ENCODE measurements at places on chromosomes 4 and X.

GRCh38 chr4:27775156-27775555, 914.5 kb downstream of the STIM2 start:
- DNase-seq: no peak

GRCh38 chrX:149322316-149322715, 182.8 kb downstream of the IDS start:
- no peak for DNase-seq

DNA sequence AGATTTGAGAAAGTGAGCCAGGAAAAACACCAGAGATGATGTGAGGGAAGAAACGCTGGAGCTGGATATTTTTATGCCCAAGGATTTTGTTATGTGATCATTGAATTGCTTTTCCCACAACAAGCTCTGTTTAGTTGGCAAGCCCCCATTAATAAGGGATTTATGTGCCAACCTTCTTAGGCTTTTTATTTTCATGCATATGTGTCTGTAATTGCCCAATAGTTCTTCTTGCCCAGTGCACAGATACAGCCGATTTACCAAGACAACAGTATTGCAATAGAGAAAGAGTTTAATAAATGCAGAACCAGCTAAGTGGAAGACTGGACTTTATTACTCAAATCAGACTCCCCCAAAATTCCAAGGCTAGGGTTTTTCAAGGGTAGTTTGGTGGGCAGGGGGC, 57.7 kb downstream of the TRIM2 start:
- no peak for DNase-seq

GRCh38 chrX:105701310-105702052, 120.9 kb upstream of the NRK start:
- DNase-seq: no peak

DNA sequence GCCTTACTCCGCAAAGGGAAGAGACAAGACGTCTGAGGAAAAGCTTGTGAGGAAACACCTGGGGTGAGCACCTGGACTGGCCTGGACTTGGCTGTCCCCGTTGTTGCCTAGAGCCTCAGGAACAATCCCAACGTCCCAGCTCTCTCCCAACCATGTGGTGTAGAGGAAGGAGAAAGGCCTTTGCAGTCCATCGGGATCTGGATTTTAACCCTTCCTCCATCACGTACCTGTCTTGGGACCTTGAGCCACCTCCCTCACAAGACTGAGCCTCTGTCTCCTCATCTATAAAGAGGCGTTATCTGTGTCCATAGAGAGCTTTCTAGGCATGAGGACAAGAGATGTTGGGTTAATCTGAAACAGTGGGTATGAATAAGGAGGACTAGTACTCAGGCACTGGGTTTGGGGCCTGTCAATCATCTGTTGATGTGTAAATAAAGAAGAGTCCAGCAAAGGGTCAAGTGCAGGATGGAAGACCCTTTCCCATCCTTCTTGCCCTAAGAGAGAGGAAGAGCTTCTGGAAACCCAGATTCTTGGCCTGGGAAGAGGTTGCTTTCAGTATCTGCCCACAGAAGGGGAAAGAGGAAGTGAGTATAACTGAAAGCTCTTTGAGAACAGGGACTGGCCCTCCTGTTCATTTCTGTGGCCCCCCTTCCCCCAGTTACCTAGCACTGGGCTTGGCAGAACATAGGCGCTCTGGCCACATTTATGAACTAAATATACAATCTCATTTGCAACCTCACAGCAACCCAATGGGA, 137.1 kb downstream of the PJA1 start:
- no peak for DNase-seq

DNA sequence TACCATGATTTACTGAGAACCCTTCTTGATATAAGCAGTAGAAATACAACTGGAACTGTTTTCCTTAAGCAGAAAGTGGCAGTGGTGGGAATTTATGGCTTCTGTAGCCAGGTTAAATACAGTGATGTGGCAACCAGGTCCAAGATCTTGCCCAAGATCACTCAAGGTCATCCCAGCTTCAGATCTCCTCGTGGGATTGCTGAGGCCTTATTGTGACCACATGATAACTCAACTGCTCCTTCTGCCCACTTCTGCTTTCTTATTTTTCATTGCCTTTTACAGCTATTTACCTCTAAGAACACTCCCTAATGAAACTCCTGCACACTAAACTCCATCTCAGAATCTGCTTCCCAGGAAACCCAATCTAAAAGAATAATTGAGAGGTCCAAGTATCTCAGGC, 12.4 kb upstream of the CYBB start:
- DNase-seq: no peak

- peak; percentile 43 for DNase-seq
Measured at GRCh38 chrX:2614911-2615310, 76.2 kb upstream of the CD99 start.

DNA sequence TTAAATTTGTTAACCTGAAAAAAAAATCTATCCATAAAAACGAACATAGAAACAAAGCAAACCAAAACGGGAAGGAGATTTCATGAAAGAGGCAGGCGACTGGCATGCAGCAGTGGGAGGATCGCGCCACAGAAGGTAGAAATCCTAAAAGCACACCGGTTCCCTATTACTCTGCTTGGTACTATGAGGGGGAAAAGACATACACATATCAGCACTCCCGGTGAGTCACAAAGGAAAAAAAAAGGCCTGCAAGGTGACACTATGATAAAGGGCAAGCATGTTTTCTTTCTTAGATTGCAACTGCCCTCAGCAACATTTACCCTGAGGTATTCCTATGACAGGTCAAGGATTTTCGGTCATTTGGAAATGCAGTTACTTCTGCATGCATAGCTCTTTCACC, 60.6 kb upstream of the NAP1L5 start:
- no peak for DNase-seq

DNA sequence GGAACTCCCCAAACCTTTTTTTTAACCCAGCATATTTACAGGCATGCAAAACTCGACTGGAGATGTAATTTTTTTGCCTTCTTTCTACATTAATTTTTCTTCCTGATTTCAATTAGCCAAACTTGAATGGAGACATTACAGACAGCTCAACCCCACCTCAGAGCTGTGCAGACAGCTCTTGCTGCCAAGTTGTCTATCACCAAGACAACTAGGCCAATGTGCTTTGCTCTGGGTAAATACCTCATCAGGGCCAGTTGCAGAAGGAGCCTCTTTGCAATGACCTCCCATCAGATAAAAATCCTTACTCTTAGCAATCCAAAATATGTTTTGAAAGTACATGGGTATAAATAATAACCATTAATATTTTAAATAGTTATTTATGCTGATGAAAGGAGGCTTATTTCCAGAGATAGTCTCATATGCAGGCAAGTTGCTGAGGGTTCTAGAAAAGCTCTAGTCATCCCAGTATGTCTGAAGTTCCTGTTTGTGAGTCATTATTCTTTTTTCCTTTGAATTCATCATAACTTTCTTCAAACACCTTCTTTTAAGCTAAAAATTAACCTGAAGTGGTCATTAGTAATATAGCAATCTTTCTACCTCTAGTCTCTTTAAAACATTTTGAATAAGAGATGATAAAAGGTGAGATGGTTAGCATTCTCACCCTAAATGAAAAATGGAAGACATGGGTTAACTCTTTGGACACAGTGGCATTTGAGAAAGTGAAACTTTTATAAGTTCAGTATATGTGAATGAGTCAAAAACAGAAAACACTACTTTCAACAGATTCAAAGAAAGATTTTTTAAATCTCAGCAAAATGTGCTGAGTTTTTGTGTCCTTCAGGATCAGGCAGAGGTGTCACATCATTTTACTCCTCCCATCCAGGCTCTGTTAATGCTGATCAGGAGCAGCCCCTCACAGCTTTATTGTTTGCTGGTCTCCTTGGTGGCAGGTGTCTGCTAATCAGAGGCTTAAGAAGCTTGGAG, 475.5 kb upstream of the FGF16 start:
- no peak for DNase-seq

GRCh38 chr4:36164900-36165630, 79.2 kb downstream of the ARAP2 start:
- DNase-seq: no peak

DNA sequence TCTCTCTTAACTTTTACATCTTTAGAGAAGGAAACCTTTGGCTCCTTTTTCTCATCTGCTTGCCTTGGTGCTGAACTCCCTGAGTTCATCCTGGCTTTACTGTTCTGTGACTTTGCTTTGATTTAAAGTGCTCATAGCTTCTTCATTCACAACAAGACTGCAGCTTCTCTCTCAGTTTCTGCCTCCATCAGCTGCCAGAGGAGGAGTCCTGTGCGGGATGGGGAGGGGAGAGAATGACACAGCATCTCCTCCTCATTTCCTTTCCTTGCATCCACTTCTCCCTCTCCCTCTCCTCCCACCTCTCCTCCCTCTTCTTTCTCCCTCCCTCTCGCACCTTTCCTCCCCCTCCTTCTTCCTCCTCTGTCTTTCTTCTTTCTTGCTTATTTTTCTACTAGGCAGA, 42.0 kb downstream of the CBLL2 start:
- DNase-seq: no peak

DNA sequence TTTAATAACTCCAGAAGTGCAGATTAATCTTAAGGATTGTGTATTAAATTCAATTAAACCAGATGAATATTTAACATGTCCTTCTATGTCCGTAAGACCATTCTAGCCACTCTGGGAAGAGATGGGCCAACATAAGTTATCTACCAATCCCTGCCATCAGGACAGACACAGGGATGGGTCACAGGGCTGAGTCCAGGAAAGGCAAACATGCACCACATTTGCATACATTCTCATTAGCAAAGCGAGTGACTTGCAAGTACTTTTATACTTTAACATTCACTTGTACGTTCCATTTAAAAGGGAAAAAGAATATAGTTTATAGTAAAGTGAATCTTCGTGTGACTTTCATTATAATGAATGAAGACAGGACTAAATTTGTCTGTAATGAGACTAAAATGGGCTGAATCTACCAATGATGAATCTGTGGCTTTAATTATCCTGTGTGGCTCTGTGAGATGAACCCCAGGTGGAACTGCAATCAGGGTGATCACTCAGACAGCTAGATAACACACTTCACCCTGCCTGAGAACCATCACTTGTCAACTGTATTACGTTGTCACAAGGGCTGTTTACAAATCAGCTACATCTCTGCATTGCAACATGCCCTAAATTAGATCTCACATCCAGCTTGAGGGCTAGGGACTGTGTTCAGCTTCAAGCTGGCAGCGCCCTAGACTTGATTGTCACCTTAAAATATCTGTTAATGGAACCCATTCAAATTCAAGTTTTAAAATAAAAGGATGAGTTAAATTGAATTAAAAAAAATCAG, 77.2 kb downstream of the SH3KBP1 start:
- DNase-seq: no peak

- DNase-seq: no peak
Measured at GRCh38 chr4:94848326-94848725, 90.6 kb downstream of the BMPR1B start.

- no peak for DNase-seq
Measured at GRCh38 chrX:150363561-150364346, 637 bp downstream of the MAMLD1 start.

DNA sequence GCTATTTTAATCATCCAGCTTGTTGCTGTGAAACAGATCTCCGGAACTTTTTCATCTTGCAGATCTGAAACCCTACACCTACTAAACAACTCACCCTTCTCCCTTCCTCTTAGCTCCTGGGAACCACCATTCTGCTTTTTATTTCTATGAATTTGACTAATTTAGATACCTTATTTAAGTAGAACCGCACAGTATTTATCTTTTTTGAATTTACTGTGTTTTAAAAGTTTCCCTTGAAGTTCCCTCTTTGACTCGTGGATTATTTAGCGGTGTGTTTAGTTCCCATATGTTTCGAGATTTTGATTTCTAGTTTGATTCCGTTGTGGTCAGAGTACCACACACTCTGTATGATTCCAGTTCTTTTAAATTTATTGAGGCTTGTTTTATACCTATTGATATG, 44.6 kb downstream of the EIF2S3 start:
- no peak for DNase-seq

GRCh38 chrX:148599404-148599803, 99.0 kb downstream of the AFF2 start:
- no peak for DNase-seq

- no peak for DNase-seq
Measured at GRCh38 chr4:171430495-171430894, 382.7 kb upstream of the GALNTL6 start.

DNA sequence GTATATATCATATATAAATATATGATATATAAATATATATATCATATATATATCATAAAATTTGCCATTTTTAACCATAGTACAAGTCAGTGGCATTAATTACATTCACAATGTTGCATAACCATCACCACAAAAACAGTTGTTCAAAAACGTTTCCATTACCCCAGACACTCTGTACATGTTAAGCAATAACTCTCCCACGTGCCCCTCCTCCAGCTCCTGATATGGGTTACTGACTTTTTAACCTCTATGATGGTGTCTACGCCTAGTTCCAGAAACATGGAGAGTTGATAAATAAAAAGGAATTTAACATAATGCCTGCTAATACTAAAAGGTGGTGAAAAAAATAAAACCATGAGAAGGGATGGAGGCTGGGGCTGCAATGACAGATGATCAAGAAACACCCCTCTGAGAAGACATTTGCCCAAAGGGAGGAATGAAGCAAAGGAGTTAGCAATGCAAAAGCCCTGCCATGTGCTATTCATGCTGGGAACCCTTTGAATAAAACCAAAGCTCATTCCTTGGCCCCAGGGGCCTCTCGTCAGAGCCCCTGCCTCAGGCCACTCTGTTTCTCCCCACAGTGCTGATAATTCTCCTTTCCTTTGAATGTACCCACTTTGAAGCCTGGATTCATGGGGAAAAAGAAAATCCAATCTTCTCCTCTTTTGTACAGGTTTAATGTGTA, 144.3 kb downstream of the NWD2 start:
- DNase-seq: no peak

DNA sequence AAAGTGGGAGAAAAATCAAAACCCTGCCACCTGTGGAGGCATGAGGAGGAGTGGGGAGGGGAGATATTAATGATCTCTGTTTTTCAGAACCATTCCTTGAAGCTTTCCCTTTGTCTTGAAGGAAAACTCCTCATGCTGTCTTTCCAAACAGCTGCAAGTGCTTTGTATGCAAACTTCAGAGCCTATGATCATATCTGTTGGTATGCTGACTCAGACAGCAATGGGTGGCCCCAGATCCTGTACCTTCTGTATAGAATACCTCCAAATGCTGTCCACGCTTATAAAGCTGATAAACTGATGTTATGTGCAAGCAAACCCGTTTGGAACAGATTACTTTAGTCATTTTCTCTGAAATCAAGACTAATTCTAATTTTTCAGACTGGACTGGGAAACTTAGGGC, 31.9 kb downstream of the BMP15 start:
- DNase-seq: no peak

Data from AG09319 (cell line).